CD4-positive, alpha-beta T cell treated with Interferon alpha-2 for 1 hour (primary cell): ENCODE measurements at places on chromosomes 2 and 18.

- DNase-seq = no peak
Observed at GRCh38 chr2:20304411-20304810, 46.2 kb downstream of the PUM2 start.

- no peak for DNase-seq
Observed at GRCh38 chr2:233387667-233388528, 33.6 kb downstream of the DGKD start.

- no peak for DNase-seq
Observed at GRCh38 chr2:223729781-223730180, 107.6 kb downstream of the AP1S3 start.

- no peak for DNase-seq
Observed at GRCh38 chr2:90207454-90208058, 1516.1 kb downstream of the RPIA start.

GRCh38 chr2:31166925-31167324 lies 28.7 kb upstream of the GALNT14 start:
- no peak for DNase-seq

DNA sequence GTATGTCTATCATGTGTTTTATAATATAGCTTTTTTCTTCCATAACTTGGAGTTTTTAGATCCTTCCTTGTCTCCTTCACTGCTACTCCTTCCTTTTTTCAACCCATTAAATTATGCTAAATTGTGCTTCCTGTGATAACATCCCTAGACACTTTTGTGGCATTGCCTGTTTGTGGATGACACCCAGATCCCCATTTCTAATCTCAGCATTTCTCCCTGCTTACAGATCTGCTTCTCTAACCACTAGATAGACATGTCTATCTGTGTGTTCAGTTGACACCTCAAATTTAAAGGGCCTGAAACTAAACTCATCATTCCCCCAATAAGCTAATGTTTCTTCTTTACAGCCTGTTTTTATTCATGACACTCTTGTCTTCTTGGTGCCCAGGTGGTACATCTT lies 244.8 kb downstream of the BABAM2 start:
- peak; percentile 14 for DNase-seq

- no peak for DNase-seq
Observed at GRCh38 chr2:71746946-71747501, 293.7 kb downstream of the DYSF start.

DNA sequence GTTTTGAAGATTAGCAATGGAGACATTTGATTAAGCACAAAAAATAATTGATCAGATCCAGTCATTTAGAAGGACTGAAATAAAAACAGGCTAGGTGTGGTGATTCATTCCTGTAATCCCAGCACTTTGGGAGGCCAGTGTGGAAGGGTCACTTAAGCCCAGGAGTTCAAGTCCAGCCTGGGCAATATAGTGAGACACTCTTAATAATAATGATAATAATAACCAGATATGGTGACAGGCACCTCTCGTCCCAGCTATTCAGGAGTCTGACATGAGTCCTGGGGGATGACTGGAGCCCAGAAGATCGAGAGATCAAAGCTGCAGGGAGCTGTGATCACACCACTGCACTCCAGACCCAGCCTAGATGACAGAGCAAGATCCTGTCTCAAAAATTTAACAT lies 3.5 kb upstream of the FN1 start:
- DNase-seq = no peak
